Activated T-helper 1 cell treated with Interleukin-2 at 50 U/mL for 16 hours (primary cell): ENCODE measurements at places on chromosomes 7 and 10.

- DNase-seq, result no peak
Measured at GRCh38 chr10:45058992-45059561, 58.4 kb downstream of the ZNF22 start.

DNA sequence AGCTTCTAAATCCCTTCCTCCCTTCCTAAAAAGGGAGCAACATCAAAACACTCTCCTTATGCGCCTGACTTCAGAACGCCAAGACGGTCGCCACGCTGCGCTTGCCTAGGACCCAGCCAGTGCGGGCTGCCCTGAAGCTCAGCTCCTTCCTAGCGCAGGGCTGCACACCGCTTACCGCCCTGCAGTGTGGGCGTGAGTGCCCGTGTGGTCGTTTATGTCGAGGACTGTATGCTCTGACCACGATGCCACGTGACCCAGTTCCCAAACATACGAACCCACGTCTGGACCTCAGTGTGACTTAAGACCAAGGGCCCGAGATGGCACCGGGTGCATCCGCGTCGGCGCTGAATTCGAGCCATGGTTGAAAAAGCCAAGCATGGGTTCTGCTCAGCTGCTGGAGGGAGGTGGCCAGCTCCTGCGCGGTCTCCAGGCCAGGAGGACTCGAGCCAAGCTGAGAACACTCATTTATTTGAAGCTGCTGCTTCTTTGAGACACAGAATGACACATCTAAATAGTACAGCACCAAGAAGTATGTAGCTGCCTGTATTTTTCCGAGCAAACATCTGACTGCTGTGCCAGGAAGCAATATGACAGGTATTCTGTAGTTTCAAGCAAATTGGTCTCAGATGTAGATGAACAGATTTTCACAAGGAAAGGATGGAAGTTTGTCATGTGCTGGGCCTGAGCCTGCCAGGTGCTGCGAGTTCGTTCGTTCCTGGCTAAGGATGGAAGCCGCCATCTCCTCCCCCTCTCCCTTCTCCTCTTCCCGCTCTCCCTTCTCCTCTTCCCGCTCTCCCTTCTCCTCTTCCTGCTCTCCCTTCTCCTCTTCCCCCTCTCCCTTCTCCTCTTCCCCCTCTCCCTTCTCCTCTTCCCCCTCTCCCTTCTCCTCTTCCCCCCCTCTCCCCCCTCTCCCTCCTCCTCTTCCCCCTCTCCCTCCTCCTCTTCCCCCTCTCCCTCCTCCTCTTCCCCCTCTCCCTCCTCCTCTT is 184.7 kb downstream of the EBF3 start:
- DNase-seq, result no peak

DNA sequence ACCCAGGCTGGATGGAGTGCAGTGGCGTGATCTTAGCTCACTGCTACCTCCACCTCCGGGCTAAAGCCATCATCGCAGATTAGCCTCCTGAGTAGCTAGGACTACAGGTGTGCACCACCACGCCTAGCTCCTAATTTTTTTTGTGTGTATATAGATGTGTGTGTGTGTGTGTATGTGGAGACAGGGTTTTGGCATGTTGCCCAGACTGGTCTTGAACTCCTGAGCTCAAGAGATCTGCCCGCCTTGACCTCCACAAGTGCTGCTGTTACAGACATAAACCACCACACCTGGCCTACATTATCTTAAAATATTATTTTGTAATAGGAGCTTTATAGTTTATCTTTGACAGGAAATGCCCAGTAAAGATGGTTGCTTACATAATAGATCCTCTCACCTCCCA is 25.0 kb downstream of the FOXP2 start:
- DNase-seq, result no peak

GRCh38 chr10:34835908-34836508 is 20.9 kb upstream of the PARD3 start:
- no peak for DNase-seq

- no peak for DNase-seq
Measured at GRCh38 chr7:134693256-134693655, 46.6 kb downstream of the BPGM start.

- DNase-seq, result no peak
Measured at GRCh38 chr7:17690030-17690429, 250.3 kb downstream of the SNX13 start.

GRCh38 chr7:47739891-47740290 is 158.0 kb upstream of the TNS3 start:
- no peak for DNase-seq

GRCh38 chr7:93055543-93056107 is 62.2 kb downstream of the SAMD9 start:
- DNase-seq, result no peak

- DNase-seq, result no peak
Measured at GRCh38 chr7:70384891-70385290, 747.1 kb upstream of the GALNT17 start.

DNA sequence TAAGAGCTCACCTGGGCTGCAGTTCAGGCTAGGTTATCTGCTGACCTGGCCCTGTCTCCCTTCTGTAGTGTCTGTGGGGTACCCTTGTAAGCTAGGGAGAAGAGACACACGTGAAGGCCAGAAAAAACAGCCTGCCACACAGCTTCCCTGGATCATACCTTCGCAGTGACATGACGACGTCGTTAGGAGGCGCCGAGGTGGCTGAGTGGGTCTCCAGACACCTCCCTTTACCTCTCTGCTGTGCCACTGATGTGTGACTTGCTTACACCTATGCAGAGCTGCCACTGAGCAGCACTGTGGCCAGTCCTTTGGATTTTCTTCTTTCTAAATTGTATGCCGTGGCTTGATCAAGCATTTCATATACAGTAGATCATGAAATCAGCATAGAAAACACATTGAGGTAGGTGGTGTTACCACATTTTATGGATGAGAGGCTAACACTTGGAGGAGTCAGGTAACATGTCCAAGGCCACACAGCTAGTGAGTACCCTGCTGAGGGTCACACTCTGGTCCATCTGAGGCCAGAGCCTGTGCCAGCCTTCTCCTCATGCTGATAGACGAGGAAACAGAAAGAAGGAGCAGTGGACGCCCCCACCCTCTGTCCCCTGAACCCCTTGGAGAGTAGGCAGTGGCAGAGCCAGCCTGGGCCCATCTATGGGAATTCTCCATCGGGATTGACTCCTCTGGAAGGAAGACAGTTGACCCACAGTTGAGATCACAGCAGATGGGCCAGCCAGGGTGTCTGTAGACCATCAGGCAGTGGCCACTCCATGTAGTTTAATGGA is 23.1 kb downstream of the HTRA1 start:
- no peak for DNase-seq

DNA sequence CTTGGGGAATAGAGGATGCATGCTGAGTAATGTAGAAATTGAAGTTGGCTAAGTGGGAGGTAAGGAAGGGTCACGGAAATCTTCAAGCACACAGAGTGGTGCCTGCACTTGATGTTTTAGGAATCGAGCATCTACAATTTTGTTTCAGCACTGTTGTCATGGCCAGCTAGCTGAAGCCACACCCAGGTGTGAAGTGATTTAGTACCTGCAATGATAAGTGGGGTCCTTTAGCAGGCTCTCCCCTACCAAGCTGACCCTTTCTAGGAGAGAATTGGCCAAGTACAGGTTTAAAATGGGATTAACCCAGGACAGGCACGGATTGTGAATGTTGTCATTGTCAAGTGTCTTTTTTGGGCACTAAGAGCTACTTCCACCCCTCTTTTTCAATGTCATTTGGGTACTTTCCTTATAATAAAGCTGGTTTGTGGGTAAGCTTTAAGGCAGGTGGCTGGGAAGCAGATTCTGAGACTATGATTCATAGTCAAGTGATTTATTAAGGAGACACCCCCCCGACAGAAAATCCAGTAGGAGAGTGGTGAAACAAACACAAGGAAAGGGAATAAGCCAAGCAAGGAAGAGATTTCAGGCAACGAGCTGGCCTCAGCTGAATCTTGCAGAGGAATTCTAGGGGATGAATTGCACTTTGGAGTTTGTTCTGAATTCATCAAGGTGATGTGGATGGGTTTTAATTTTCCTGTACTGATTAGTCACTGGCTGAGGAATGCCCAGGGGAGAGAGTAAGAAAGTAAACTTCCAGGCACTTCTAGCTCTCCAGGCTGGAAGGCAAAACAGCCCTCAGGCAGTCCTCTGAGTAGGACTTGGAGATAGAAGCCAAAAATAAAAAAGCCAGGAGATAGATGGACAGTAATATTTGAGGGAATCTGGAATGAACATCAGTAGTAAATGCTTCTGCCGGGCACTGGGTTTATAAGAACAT is 1128.4 kb downstream of the SORCS3 start:
- DNase-seq, result no peak

DNA sequence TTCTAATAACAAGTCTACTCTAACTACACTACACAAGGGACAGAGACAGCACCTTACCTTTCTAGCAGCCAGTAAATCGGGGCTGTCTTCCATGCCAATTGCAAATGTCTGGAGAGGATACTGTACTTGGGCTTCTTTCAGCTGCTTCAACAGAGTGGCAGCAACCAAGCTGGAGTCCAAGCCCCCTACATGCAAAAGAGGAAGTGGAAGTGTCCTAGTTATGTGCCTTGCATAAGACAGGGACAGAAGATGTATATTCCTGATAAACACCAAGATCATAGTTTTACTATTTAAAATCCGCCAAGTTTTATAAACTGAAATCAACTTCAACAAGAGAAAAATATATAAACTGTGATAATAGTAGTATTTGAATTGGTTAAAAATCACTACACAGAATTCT is 14.0 kb downstream of the ASNS start:
- no peak for DNase-seq

GRCh38 chr10:132861884-132862461 is 76.0 kb upstream of the NKX6-2 start:
- no peak for DNase-seq

- DNase-seq, result no peak
Measured at GRCh38 chr7:96558530-96558929, 151.1 kb downstream of the SEM1 start.

GRCh38 chr7:142579946-142580345 is 169.3 kb upstream of the PRSS1 start:
- no peak for DNase-seq

GRCh38 chr7:101924171-101924570 is 106.7 kb downstream of the CUX1 start:
- no peak for DNase-seq

DNA sequence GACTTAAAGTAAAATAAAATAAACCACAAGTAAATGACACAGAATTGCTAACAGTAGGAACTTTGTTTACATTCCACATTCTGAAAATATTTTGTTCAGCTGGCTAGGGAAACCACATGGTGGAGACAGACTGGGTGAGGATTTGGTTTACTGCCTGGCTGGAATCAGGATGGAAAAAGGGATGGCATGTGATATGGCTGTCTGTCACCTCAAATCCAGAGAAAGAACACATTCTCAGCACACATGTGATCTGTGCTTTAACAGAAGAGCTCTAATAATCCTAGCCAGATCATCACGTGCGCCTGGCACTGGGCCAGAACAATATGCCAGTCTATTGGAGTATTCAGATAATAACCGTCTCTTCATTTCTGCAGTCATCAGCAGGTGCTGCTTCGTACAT is 90.9 kb upstream of the PIP4K2A start:
- DNase-seq, result no peak
